ENCODE measurements at places on chromosomes 4 and X. TPM values are rescaled to one million over a fixed set of nuclear protein-coding genes. Genes with fewer than 3 reads are reported as not detected.

- H3K27me3 ChIP-seq = no peaks in the 10 kb centered on the region
- peaks cover 40% of the 10 kb centered on the region for H3K4me1 ChIP-seq
- H3K27ac ChIP-seq = peak overlapping the region; percentile 83
- H3K36me3 ChIP-seq = peaks cover 33% of the 10 kb centered on the region
- DNase-seq = no peak
- peak overlapping the region; percentile 81 for H3K4me3 ChIP-seq
Measured at GRCh38 chr4:16224264-16225166, 1.8 kb downstream of the TAPT1 start.

Gene LAMTOR3
- 28.8 TPM for total RNA-seq

Gene SNCA
- total RNA-seq = 0.39 TPM

DNA sequence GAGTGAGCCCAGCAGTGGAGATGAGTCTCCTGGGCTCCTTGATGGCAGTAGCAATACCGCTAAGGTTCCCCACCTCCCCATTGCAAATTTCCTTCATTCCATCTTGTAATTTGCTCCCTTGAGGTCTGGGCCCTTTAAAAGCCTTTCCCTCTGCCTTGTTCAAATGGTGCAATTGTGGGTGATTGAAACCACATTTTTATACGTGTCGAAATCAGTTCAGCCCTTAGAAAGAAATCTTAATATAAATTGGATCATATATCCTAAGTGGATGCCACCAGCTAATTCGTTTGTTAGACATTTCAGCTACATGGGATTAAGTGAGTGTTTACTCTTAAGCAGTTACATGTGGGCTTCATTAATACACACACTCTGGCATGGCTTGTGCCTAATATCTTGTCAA is 68.6 kb downstream of the NHS start:
- no peak overlapping the region for H3K27ac ChIP-seq
- no peak overlapping the region for H3K4me3 ChIP-seq
- no peaks in the 10 kb centered on the region for H3K4me1 ChIP-seq
- DNase-seq = no peak
- no peaks in the 10 kb centered on the region for H3K36me3 ChIP-seq

Gene COX7B2
- total RNA-seq = not detected

- H3K27ac ChIP-seq = no peak overlapping the region
- no peaks in the 10 kb centered on the region for H3K4me1 ChIP-seq
- DNase-seq = no peak
- no peaks in the 10 kb centered on the region for H3K36me3 ChIP-seq
Measured at GRCh38 chr4:182380771-182381181, 137.6 kb downstream of the TENM3 start.

- no peaks in the 10 kb centered on the region for H3K27me3 ChIP-seq
- no peak overlapping the region for H3K4me3 ChIP-seq
- H3K27ac ChIP-seq = no peak overlapping the region
- DNase-seq = no peak
Measured at GRCh38 chrX:10496345-10496965, 123.9 kb downstream of the MID1 start.

GRCh38 chrX:108322234-108322633 is 116.0 kb downstream of the COL4A6 start:
- H3K27ac ChIP-seq = no peak overlapping the region
- no peaks in the 10 kb centered on the region for H3K4me1 ChIP-seq
- H3K36me3 ChIP-seq = no peaks in the 10 kb centered on the region
- no peak overlapping the region for H3K4me3 ChIP-seq
- no peaks in the 10 kb centered on the region for H3K27me3 ChIP-seq

DNA sequence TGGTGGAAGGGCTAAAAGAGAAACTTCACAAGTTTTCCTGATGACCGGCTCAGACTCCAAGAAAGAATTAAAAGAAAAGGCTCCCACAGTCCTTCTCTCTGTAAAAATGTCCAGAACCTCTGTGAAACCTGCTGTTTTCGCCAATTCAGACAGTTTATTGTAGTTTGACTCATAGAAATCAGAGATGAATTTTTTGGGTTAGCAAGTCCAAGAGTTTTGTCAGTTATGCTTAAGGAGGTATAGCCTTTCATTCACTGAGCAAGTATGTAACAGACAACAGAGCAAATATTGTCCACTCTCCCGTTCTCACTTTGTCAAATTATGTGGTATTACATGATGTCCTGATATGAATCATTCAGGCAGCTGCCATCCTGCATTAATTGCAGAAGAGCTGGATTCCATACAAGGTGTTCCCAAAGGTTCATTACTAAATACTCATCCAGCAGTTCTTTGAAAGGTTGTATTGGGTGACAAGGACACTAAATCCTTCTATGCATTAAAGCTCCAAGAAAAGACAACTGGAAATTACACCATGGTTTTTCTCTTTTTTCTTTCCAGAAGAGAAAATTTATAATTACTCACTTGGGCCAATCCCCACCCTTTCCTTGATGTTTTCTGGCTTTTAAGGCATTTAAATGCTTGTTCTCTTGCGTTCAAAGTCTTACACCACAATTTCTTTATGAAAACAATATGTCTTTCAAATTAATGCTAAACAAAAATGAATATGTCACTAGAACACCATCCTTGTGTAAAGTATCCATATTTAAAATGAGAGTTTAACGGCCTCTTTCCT is 30.0 kb upstream of the PLAC1 start:
- no peak for DNase-seq
- peaks cover 5% of the 10 kb centered on the region for H3K27me3 ChIP-seq
- H3K27ac ChIP-seq = no peak overlapping the region
- no peaks in the 10 kb centered on the region for H3K36me3 ChIP-seq
- H3K4me3 ChIP-seq = no peak overlapping the region

- no peak overlapping the region for H3K27ac ChIP-seq
- peaks cover 4% of the 10 kb centered on the region for H3K4me1 ChIP-seq
- no peak for DNase-seq
- no peaks in the 10 kb centered on the region for H3K36me3 ChIP-seq
Measured at GRCh38 chr4:65669111-65670019, 924 bp downstream of the EPHA5 start.

Gene DMRTC1B
- not detected for total RNA-seq

DNA sequence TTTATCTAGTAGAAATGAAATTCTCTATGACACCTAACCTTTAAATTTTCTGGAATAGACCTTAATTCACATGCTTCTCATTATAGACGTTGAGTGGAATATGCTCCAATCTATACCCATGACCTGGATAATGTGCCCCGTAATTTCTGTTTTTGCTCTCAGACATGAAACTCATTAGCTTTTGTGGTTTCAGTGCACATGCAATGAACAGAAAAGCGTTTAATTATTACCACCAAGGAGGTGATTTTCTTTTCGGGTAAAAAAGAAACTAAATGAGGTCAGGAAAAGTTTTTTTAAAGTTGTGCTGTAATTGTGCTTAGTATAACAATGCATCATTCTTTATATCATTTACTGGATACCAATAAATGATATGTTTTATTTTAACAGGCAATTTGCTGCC is 1703.9 kb upstream of the TENM3 start:
- H3K4me1 ChIP-seq = no peaks in the 10 kb centered on the region
- no peaks in the 10 kb centered on the region for H3K27me3 ChIP-seq
- no peak overlapping the region for H3K4me3 ChIP-seq
- no peaks in the 10 kb centered on the region for H3K36me3 ChIP-seq

GRCh38 chrX:13123857-13124345 is 79.5 kb upstream of the FAM9C start:
- peaks cover 39% of the 10 kb centered on the region for H3K4me1 ChIP-seq
- DNase-seq = no peak
- peak overlapping the region; percentile 26 for H3K4me3 ChIP-seq
- H3K36me3 ChIP-seq = peaks cover 6% of the 10 kb centered on the region
- H3K27me3 ChIP-seq = no peaks in the 10 kb centered on the region
- peak overlapping the region; percentile 82 for H3K27ac ChIP-seq

Gene HMGB3
- 60.8 TPM for total RNA-seq

DNA sequence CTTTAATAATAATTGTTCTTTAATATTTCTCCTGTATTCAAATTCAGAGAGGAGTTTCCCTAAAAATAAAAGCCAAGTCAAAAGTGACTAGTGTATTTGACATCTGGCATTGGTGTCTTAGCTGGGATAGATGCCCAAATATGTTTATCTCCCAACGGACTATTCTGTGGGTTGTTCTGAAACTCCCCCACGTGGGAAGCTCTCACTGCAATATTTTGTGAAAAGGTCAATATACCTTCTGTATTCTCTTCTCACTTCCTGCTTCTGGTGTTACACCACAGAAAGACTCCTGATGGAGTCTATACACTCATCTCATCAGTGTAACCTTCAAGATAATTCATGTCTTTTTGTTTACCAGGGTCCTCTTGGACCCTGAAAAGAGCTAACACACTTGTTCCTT is 2052.8 kb upstream of the TENM3 start:
- H3K4me3 ChIP-seq = no peak overlapping the region
- no peaks in the 10 kb centered on the region for H3K27me3 ChIP-seq
- no peak for DNase-seq
- H3K27ac ChIP-seq = no peak overlapping the region
- H3K4me1 ChIP-seq = no peaks in the 10 kb centered on the region

Gene NSUN7
- 0.09 TPM for total RNA-seq

Gene RGN
- total RNA-seq = not detected

- H3K4me3 ChIP-seq = no peak overlapping the region
- H3K27me3 ChIP-seq = no peaks in the 10 kb centered on the region
- DNase-seq = no peak
- no peaks in the 10 kb centered on the region for H3K4me1 ChIP-seq
- H3K27ac ChIP-seq = no peak overlapping the region
- H3K36me3 ChIP-seq = peaks cover 7% of the 10 kb centered on the region
Measured at GRCh38 chr4:112604589-112604988, 32.1 kb downstream of the ZGRF1 start.

DNA sequence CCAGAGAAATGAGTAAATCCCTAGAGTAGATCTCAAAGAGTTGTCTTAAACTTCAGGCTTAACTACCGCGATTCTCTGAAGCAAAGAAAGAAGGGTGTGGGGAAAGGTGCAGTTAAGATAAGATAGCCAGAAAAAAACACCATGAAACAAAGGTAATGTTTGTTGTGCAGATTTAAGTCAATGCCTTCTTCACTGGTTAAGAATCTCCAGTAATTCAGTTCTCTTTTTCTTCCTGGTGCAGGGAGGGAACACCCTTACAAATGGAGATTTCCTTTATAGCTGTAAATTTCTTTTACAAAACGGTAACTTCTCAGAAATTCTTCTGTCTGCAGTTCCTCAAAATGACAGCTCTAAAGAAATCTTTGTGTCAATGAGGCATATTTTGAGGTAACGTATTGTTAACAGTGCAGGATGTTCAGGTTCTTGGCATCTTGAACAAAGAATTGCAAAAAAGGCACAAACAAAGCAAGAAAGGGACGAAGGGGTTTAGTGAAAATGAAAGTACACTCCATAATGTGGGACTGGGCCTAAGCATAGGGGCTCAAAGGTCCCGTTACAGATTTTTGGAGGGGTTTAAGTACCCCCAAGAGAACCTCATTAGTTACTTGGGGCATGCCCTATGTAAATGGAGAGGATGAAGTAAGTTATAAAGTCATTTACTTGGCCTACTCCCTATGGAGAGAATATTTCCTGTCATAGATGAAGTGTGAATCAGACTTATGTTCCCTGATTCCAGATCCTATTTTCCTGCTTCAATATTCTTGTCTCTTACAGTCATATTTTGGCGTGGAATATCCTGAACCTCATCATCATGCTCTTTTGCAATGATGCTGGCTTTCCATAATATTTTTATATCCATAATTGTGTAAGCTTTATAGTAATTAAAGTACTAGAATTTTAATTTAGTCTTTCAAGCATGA is 492.0 kb downstream of the PCDH11X start:
- no peaks in the 10 kb centered on the region for H3K27me3 ChIP-seq
- no peak overlapping the region for H3K27ac ChIP-seq
- H3K4me1 ChIP-seq = no peaks in the 10 kb centered on the region
- no peaks in the 10 kb centered on the region for H3K36me3 ChIP-seq

DNA sequence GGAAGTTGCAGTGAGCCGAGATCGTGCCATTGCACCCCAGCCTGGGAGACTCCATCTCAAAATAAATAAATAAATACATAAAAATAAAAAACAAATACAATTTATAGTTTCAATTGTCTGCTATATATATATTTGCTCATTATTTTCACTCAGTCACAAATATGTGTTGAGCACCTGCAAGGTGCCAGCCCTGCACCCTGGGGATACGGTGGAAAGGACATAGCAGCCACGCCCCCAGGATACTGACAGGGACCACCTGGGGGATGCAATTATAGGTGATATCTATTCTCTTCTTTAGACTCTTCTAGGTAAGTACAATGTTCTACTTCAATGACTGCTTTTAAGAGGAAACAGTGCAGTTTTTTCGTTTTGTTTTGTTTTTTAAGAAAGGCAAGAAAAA is 85.0 kb downstream of the JAKMIP1 start:
- H3K27me3 ChIP-seq = no peaks in the 10 kb centered on the region
- H3K27ac ChIP-seq = no peak overlapping the region
- H3K4me3 ChIP-seq = no peak overlapping the region

GRCh38 chr4:95728145-95728544 is 111.7 kb upstream of the PDHA2 start:
- no peak overlapping the region for H3K4me3 ChIP-seq
- H3K27ac ChIP-seq = no peak overlapping the region
- H3K36me3 ChIP-seq = no peaks in the 10 kb centered on the region

Gene USP17L20
- not detected for total RNA-seq

DNA sequence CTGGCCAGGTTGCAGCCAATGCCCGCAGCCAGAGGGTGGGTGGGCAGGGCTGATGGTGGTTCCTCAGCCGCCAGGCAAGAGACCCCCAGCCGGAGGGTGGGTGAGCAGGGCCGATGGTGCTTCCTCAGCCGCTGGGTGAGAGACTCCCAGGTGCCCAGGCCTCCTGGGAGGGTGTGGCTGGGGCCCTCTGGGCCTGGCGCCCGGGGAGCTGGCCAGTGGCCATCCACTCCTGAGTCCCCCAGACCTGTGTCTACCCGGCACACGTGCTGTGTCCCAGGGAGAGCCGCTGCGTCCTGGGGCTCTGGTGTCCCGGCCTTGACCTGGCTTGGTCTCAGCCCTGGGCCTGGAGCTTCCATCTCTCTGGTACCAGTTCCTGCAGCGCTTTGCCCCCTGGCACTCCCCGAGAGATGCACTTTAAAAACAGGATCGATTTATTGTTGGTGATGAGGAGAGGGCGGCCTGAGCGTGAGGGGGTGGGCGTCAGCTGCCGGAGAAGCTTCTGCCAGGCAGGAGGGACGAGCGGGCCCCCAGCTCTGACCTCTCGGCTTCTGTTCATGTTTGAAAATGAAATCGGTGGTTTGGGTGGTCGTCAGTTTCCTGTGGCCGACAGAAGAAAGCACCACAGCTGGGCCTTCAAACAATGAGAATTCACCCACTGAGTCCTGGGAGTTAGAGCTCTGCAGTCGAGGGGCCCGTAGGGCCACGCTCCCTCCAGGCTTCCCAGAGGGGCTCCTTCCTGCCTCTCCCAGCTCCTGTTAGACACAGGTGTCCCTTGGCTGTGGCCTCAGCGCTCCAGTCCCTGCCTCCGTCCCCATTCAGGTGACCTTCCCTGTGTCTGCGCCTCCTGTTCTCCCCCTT is 6.5 kb downstream of the DOK7 start:
- DNase-seq = no peak
- H3K36me3 ChIP-seq = no peaks in the 10 kb centered on the region
- H3K4me3 ChIP-seq = no peak overlapping the region
- H3K27me3 ChIP-seq = no peaks in the 10 kb centered on the region
- H3K27ac ChIP-seq = no peak overlapping the region
- no peaks in the 10 kb centered on the region for H3K4me1 ChIP-seq

Gene PFKFB1
- total RNA-seq = 0.25 TPM

Measured in activated T-helper 2 cell treated with anti-CD3 and anti-CD28 coated beads, Interferon-gamma antibody, Interleukin-2, Interleukin-4, amounts not matched to agents 10 μg/mL and 5 μg/mL and 100 μg/mL, durations not matched to agents 14 hours and 24 hours and 36 hours (primary cell).